ENCODE measurements at places on chromosomes 16 and 17. TPM values are rescaled to one million over a fixed set of nuclear protein-coding genes. Genes with fewer than 3 reads are reported as not detected.
A peak's percentile ranks its signal among the peaks of the same experiment; 100 is the strongest.

GRCh38 chr16:35255186-35255803 lies 1795.9 kb downstream of the TP53TG3F start:
- no peak overlapping the region for H3K4me3 ChIP-seq
- no peak overlapping the region for H3K27ac ChIP-seq
- no peaks in the 10 kb centered on the region for H3K4me1 ChIP-seq
- DNase-seq: no peak
- no peaks in the 10 kb centered on the region for H3K36me3 ChIP-seq

DNA sequence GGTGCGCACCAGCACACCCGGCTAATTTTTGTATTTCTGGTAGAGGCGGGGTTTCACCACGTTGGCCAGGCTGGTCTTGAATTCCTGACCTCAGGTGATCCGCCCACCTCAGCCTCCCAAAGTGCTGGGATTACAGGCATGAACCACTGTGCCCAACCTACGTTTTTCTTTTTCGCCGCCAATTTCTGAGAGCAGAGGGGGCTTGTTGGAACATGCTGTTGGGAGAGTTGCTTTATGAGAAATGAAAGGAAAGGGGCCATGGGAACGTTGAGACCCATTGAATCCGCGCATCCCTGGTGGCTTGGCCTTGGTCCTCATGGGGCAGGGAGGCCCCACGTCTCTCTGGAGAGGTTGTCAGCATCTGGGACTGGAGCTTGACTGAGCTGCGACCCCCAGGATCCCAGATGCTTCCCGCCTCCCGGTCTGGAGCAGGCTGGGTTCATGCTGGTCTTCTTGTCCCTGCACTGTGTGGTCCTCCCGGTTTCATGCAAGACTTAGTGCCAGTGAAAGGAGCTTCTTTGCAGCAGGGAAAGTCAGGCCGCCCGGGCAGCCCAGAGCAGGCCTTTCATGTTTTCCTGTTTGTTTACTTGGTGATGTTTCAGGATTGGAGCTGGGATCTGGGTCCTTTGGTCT lies 22.8 kb downstream of the CRISPLD2 start:
- peaks cover 6% of the 10 kb centered on the region for H3K36me3 ChIP-seq
- H3K27me3 ChIP-seq: no peaks in the 10 kb centered on the region
- peaks cover 27% of the 10 kb centered on the region for H3K4me1 ChIP-seq
- H3K27ac ChIP-seq: no peak overlapping the region

DNA sequence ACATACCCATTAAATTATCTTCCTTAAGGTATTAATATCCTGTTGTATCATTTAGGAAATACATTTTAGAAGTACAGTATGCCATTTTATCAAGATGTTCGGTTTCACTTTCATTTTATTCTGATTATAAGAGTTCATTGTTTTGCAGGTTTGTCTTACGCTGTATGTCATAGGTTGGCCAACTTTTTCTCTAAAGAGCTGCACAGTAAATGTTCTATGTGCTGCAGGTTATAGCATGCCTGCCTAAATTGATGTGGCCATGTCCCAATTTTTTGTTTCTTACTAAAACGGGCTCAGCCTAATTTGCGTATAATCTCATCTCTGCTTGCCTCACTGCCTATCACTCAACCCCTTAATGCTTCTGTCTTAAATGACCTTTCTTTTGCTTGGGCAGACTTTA lies 126.4 kb downstream of the USP22 start:
- no peaks in the 10 kb centered on the region for H3K36me3 ChIP-seq
- H3K4me3 ChIP-seq: no peak overlapping the region
- H3K27ac ChIP-seq: no peak overlapping the region
- no peaks in the 10 kb centered on the region for H3K27me3 ChIP-seq
- peaks cover 20% of the 10 kb centered on the region for H3K4me1 ChIP-seq

- H3K27ac ChIP-seq: peak overlapping the region; percentile 96
- DNase-seq: no peak
These were observed 11.2 kb downstream of the COL1A1 start for GRCh38 chr17:50190293-50190602.

DNA sequence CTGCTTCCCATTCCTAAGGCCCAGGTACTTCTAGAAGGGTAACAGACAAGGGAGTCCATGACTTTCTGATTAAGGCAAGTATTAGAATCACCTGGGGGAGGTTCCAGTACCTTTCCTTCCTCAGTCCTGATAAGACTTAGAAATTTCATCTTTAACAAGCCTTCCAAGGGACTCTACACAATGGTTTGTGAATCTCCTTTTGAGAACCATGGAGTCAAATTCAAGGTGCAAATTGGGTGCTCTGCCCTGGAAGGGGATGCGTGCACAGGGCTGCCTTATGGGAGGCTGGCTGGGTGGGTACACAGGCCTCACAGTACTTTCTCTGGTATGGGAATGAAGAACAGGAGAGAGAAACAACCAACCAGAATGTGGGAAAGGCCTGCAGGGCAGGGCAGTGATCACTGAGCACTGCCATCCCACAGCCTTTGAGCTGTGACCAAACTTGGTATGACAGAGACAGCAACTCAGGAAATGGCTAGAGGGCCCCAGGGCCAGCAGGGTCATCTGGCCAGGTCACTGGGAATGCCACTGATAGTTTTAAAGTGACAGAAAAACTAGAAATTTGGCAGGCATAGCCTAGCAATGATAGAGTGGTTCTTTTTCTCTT lies 3.6 kb upstream of the TMIGD1 start:
- H3K4me1 ChIP-seq: peaks cover 13% of the 10 kb centered on the region
- H3K27ac ChIP-seq: no peak overlapping the region
- H3K4me3 ChIP-seq: no peak overlapping the region
- no peak for DNase-seq
- no peaks in the 10 kb centered on the region for H3K36me3 ChIP-seq

DNA sequence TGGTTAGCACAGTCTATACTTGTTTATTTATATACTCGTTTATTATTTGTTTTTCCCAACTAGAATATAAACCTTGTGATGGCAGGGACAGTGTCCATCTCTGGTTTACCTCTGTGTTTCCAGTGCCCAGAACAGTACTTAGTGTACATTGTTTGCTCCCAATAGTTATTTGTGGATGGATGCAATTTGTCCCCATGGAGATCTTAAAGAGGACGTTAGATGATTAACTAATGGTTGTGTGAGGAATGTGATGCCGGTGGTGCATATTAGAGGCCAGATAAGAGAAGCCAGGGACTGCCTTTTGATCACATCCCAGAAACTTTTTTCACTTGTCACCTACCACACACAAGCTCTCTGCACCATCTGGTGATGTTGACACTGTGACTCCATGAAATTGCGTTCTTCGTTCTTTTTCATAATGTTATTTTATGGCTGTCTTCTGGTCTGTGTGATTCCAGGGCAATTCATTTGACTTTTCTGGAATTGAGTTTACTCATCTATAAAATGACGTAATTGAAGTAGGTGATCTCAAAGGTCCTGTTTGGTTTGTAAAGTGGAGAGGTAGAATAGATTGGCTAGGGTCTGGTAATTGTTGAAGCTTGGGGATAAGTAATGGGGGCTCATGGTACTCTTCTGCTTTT lies 1.2 kb downstream of the COX10 start:
- no peaks in the 10 kb centered on the region for H3K36me3 ChIP-seq
- no peaks in the 10 kb centered on the region for H3K27me3 ChIP-seq
- DNase-seq: no peak
- H3K4me3 ChIP-seq: peak overlapping the region; percentile 96

- peak; percentile 18 for DNase-seq
- H3K36me3 ChIP-seq: no peaks in the 10 kb centered on the region
- H3K4me3 ChIP-seq: no peak overlapping the region
- H3K27ac ChIP-seq: no peak overlapping the region
- peaks cover 6% of the 10 kb centered on the region for H3K27me3 ChIP-seq
- H3K4me1 ChIP-seq: no peaks in the 10 kb centered on the region
These were observed 977 bp upstream of the CA10 start for GRCh38 chr17:52159246-52160135.

- no peaks in the 10 kb centered on the region for H3K27me3 ChIP-seq
- no peaks in the 10 kb centered on the region for H3K36me3 ChIP-seq
- no peak overlapping the region for H3K4me3 ChIP-seq
- no peak for DNase-seq
- H3K27ac ChIP-seq: peak overlapping the region; percentile 86
- H3K4me1 ChIP-seq: peaks cover 44% of the 10 kb centered on the region
These were observed 55.6 kb upstream of the MAP3K14 start for GRCh38 chr17:45372325-45372869.

DNA sequence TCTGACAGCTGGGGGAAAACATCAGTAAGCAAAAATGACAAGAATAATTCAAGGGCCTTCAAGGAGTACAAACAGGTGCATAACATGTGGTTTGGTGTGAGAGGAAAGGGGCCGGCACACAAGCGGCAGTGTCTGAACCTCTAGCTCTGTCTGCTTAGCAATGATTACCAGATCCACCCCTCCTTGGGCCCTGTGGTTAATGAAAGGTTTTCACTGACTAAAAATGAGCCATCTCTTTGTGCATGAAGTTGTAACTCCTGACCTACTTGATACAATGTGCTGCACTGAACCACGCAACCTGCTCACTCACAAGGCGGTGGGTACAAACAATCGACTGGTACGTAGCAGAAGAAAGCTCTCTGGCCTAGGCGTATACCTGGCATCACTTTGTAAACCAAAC lies 15.1 kb downstream of the FAM117A start:
- H3K36me3 ChIP-seq: no peaks in the 10 kb centered on the region
- H3K4me1 ChIP-seq: no peaks in the 10 kb centered on the region
- no peak overlapping the region for H3K27ac ChIP-seq
- no peaks in the 10 kb centered on the region for H3K27me3 ChIP-seq

GRCh38 chr16:19186408-19186807 lies 18.4 kb downstream of the SYT17 start:
- H3K27ac ChIP-seq: no peak overlapping the region
- peaks cover 13% of the 10 kb centered on the region for H3K4me1 ChIP-seq
- H3K36me3 ChIP-seq: no peaks in the 10 kb centered on the region
- H3K27me3 ChIP-seq: no peaks in the 10 kb centered on the region
- DNase-seq: no peak

GRCh38 chr17:27944546-27945332 lies 51.6 kb upstream of the LYRM9 start:
- no peak for DNase-seq
- H3K27ac ChIP-seq: no peak overlapping the region
- peaks cover 5% of the 10 kb centered on the region for H3K27me3 ChIP-seq
- H3K4me3 ChIP-seq: no peak overlapping the region
- no peaks in the 10 kb centered on the region for H3K36me3 ChIP-seq

DNA sequence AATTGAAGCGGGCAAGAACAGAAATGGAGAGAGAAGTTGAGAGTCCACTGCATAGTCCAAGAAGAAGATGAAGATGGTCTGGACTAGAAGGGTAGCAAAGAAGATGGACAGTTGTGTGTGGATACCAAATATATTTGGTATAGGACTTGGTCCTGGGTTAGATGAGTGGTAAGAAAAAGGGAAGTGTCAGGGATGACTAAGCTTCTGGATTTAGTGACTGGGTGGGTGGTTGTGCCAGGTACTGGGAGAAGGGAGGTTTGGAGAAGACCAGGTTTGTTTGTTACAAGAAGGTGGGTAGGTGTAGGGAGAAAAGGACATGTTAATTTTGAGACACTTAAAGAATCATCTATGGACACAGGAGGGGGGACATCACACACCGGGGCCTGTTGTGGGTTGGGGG lies 5.4 kb downstream of the VMP1 start:
- no peak overlapping the region for H3K4me3 ChIP-seq
- H3K4me1 ChIP-seq: peaks cover 11% of the 10 kb centered on the region
- no peaks in the 10 kb centered on the region for H3K36me3 ChIP-seq
- no peaks in the 10 kb centered on the region for H3K27me3 ChIP-seq
- H3K27ac ChIP-seq: no peak overlapping the region
- no peak for DNase-seq

DNA sequence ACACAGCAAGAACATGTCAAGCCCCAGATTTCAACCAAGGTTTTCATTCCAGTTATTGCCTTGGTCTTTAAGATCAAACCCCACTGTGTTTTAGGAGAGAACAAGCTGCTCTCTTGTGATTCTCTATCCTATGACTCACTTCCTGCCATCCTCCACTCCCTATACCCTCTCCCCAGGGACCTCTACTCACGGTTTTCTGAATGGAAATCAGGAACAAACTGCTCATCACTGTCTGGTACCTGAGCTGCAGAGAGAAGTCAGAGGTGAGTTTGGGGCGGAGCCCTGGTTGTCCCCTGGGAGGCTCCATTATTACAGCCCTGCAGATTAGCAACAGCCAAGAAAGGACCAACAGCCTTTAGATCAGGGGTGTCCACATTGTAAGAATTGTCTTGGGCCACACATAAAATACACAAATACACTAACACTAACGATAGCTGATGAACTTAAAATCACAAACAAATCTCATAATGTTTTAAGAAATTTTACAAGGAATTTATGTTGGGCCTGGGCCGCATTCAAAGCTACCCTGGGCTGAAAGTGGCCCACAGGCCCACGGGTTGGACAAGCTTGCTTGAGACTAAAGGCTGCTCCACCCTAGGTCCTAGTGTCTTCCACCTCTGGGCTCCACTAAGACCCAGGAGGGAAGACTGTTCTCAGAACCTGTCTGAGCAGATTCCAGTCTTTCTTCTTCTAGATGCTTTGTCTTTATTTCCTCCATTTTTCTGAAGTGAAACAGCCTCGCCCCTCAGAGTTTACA lies 9.7 kb downstream of the ETV4 start:
- H3K36me3 ChIP-seq: no peaks in the 10 kb centered on the region
- H3K4me3 ChIP-seq: no peak overlapping the region
- DNase-seq: peak; percentile 95
- peaks cover 15% of the 10 kb centered on the region for H3K4me1 ChIP-seq
- H3K27me3 ChIP-seq: no peaks in the 10 kb centered on the region
- H3K27ac ChIP-seq: peak overlapping the region; percentile 44

DNA sequence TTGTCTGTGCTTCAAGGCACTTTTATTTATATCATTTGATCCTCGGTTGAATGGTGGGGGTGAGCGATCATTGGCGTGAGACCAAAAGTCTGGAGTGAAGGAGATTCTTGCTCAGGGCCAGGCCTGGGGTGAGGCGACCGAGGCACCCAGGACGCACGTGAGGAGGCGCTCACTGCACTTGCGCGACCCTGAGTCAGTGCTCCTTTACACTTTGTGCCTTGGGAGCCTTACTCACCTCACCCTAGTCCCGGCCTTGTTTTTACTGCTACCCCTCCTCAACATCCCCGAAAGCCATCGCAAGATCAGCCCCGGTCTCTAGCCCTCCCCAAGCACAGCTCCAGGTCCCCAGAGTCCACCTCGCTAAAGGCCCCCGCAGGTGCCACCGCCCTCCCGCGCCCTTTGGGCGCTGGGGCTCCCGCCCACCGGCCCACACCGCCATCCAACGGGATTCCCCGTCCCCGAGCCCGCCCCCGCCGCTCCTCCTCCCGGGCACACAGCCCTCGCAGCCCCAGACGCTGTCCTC lies 496 bp downstream of the EZH1 start:
- peaks cover 7% of the 10 kb centered on the region for H3K27me3 ChIP-seq
- peaks cover 18% of the 10 kb centered on the region for H3K4me1 ChIP-seq
- no peaks in the 10 kb centered on the region for H3K36me3 ChIP-seq
- H3K4me3 ChIP-seq: peak overlapping the region; percentile 84
- H3K27ac ChIP-seq: peak overlapping the region; percentile 73
- peak; percentile 90 for DNase-seq

- no peaks in the 10 kb centered on the region for H3K27me3 ChIP-seq
- no peak for DNase-seq
- no peak overlapping the region for H3K4me3 ChIP-seq
- no peaks in the 10 kb centered on the region for H3K4me1 ChIP-seq
These were observed 80.7 kb downstream of the AKAP1 start for GRCh38 chr17:57165754-57166153.

GRCh38 chr16:3022684-3023414 lies 893 bp downstream of the HCFC1R1 start:
- peak; percentile 92 for DNase-seq
- H3K36me3 ChIP-seq: peaks cover 24% of the 10 kb centered on the region
- peaks cover 20% of the 10 kb centered on the region for H3K4me1 ChIP-seq
- H3K27me3 ChIP-seq: peaks cover 5% of the 10 kb centered on the region

Gene EFNB3
- total RNA-seq: 1.8 TPM

Data from osteoblast (primary cell).